ENCODE measurements at places on chromosomes 7 and 10.

- DNase-seq, result no peak
These were observed 48.3 kb downstream of the ALOX5 start for GRCh38 chr10:45422207-45422865.

DNA sequence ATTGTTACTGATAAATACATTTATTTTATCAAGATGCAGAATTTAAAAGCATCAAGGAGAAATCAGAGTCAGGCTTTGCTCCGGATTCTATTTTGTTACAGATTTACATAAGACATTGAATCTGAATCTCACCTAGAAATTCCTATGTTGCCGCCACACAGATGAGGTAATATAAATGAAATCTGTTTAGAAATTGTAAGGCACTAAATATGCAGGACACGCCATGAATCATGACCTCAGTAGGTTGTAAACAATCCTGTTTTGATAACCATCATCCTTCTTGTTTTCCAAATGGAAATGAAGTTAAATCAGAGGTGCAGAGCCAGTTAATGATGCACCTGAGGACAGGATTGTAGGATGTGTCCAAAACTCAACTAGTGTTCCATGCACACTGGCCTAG is 778.0 kb downstream of the MAGI2 start:
- no peak for DNase-seq

DNA sequence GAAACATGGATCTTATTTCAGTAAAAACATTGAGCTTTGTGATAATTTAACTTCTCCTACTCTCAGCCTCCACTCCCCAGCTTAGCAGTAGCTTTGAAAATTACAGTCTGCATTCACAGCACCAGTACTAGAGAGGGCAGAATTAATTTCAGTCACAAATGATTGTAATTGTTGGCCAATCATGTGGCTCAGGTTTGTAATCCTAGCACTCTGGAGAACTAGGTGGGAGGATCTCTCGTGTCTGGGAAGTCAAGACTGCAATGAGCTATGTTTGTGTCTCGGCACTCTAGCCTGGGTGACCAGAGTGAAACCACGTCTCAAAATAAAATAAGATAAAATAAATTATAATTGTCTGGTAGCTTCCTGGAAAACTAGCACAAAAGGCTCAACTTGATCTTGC is 620.9 kb downstream of the TNS3 start:
- no peak for DNase-seq

- peak; percentile 82 for DNase-seq
These were observed 32.0 kb downstream of the FIGNL1 start for GRCh38 chr7:50418086-50418515.

- DNase-seq, result peak; percentile 17
These were observed 45.9 kb downstream of the DOCK4 start for GRCh38 chr7:112160130-112160770.

DNA sequence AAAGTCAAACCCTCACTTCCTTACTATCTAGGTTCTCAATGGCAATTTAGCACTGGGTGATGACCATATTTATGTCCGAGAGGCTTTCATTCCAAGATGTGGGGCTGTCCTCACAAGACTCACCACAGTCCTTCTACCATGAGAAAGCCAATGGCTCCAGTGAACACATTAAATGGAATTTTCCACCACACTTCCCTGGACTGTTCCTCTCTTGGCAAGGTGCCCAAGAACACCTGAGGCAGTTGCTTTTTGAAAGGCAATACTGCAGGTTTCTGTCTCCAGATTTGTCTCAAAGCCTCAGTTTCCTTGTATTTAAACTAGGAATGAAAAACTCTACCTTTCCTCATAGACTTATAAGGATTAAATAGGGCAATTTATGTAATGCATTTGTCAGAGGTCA is 24.2 kb downstream of the AFAP1L2 start:
- no peak for DNase-seq

DNA sequence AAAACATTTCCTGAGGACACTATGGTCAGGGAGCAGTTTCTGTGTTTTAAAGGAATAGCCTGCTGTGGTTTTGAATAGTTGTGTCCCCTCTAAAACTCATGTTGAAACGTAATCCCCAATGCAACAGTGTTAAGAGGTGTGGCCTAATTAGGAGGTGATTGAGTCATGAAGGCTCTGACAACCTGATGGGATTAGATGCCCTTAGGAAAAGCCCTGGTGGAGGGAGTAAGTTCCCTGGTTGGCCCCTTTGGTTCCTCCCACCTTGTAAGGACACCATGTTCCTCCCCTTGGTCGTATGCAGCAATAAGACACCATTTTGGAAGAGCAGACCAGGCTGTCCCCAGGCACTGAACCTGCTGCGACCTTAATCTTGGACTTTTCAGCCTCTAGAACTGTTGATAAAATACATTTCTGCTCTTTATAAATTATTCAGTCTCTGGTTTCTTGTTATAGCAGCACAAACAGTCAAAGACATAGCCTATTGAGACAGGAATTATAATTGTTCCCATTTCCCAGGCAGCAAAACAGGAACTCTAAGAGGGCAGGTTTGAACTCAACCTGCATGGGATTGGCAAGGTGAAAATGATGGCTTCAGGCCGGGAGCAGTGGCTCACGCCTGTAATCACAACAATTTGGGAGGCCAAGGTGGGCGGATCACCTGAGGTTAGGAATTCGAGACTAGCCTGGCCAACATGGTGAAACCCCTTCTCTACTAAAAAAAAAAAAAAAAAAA is 20.5 kb upstream of the TNS3 start:
- no peak for DNase-seq

- no peak for DNase-seq
These were observed 116.3 kb downstream of the PLPP4 start for GRCh38 chr10:120573355-120573754.

DNA sequence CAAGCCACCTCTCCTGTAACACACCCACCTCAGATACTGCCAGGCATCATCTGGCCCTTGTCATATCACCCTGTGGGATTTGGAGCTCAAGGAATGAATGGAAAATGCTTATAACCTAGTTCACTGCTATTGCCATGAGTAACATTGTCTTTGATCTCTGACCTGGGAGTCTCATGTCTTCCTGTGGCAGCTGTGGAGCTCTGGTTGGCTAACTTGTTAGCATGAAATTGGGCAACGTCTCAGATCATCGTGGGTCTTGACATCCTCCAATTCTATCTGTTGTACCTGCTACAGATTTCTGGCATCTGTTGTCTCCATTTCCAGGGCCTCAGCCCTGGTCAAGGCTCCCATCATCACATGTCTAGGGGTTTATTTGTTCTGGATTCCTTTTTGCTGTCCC is 2.2 kb upstream of the TMEM270 start:
- DNase-seq, result no peak

- DNase-seq, result no peak
These were observed 29.1 kb downstream of the CELF2 start for GRCh38 chr10:11046776-11047160.

GRCh38 chr7:75704928-75705327 is 33.8 kb downstream of the HIP1 start:
- DNase-seq, result no peak

GRCh38 chr10:103676851-103677417 is 178.4 kb downstream of the SH3PXD2A start:
- peak; percentile 96 for DNase-seq

DNA sequence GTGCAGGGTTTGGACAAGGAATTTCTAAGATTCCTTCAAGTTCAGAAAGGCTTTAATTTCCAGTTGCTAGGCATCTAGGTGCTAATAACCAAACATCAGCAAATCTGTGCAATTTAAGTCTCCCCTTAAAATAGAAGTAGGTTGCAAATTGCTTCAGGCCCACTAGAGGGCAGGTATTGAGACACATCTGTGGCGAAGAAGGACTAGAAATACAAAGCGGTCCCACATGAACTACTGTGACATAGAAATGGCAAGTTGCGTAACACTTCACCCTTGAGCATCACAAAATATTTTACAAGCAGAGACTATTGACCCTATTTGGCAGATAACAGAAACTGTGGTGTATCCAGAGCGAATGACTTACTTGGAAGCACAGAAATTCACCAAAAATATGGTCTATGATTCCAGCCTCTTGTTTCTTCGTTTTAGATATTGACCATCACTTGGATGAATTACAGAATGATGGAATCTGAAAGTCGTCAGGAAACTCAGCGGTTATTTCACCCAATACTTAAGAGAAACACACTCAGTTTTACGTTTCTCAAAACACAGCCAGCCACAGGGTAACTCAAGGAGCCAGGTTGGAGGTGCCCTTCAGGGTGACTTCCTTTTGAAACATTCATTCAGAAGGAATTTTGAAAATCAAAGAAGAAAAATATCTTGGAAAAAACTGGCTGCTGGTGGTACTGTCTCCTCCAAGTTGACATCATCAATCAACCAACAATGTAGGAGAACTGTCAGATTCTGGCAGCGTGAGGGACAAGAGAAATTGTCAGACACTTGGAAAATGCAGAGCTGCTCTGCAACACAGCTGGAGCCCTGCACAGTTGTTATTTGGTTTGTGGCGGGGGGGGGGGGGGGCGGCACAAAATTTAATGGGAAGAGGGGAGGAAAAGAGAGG is 256.3 kb upstream of the MINDY3 start:
- DNase-seq, result peak; percentile 22

GRCh38 chr10:23079700-23080099 is 15.7 kb upstream of the MSRB2 start:
- DNase-seq, result no peak

DNA sequence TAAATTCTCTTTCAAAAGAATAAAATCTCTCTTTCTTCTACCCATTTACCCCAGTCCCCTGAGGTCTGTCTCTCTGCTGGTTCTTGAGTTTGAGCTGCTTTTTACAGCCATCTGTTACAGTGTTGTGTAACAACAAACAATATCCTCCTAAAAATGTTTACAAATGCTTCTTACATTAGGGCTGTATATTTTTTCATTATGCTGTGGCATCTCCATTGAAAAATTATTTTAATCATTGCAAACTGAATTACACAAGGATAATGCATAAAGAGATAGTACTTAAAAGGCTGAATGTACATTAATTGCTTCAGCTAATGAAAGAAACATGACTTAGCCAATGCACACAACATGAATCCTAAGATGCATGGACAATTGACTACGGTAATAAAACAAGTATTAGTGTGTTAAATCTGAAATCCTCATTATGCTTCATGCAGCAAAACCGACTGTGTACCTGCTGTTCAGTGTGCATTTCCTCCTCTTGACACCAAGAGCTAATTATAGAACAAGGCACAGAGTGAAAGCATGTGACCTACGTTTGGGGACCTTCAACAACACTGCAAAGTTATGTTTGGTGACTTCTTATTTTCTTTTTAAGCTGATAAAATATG is 181.7 kb upstream of the RHOBTB1 start:
- DNase-seq, result no peak

GRCh38 chr7:100489824-100490223 is 6.1 kb downstream of the NYAP1 start:
- DNase-seq, result peak; percentile 66

DNA sequence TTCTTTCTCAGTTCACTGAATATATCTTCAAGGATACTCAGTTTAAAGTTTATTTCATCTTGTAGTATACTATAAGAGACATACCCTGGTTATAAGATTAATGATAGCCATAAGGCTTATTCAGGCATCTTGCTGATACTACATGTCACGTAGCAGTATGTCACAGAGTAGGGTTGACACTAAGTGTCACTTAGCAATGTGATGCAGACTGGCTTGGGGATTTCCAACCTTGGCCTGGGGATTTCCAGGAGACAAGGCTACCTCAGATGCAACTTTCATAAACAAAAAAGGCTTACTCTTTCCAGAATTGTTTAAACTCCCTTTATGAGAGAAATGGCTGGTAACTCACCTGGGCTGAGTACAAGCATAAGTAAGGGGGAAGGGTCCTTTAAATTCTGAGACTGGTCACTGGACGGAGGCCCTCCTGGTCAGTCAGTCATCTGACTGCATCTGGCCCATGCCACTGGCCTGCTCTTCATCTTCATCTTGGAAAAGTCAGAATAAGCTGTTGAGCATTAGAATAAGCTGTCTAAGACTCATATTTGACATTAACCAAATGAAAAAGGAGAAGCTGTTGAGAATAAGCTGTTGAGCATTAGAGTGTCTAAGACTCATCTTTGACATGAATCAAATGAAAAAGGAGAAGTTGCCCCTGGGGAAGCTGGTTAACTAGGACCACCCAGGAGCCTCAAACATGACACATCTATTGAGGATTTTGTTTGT is 9.5 kb downstream of the SLC13A1 start:
- no peak for DNase-seq

DNA sequence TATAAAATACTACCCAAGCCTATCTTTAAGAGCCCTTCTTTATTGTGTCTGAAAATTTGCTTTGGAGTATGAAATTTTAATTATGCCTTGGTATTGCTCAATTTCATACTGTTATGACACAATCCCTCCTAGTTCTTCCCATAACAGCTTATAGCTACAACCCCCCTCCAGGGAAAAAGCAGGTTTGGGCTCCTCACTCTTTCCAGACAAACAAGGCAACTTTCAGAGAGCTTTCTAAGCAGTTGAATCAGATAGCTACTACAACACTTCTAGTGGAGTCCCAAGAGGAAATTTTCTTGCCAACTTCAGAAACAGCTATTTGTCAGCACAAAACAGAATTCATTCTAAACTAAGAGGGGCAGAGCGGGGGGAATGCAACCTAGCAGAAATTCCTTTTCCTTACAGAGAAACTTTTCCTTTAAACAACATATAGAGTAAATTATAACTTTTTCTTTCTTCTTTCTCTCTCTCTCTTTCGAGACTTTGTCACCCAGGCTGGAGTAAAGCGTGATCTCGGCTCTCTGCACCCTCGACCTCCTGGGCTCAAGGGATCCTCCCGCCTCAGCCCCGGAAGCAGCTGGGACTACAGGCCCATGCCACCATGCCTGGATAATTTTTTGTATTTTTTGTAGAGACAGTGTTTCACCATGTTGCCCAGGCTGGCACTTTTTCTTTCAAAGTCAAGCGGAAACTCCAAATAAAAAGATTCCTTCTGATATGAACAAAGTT is 26.0 kb upstream of the JMJD1C start:
- DNase-seq, result peak; percentile 93

GRCh38 chr7:103117465-103117864 is 31.4 kb downstream of the NAPEPLD start:
- DNase-seq, result no peak

DNA sequence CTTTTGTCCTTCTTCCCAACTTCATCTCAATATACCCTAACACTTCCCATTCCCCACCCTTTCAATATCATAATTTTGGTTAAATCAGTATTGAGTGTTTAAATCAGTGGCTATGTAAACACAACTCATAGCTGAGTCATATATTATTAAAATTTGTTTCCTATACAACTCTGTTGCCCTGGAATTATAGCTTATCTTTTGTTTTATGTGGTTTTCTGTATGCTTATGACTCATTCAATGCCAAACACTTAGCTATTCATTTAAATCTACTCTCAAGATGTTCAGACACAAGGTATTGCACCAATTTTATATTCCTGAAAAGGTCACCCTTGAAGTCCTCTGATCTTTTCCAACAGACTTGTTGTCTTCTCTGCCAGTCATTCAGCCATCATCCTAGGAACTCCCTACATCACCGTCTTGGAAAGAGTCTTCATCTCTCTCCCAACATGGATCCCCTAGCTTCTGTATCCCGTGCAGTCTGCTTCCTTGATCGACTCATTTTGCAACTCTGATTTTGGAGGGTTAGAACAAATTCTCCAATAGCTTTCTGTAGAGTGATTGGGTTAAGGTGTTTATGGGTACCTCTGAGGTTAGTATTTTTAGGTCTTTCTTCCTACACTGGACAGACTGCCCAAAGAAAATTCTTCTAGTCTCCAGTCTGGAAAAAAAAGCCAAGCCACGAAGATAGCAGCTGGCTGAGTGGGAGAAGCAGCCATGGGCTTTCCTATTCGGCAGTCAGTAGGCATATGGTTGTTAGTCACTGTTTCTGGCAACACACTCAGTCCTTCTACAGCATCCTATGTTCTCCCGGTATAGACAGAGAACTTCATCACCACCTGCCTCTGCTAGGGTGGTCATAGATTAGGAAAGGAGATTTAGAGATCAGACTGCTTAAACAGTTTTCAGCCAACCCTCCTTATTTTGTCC is 102.1 kb downstream of the CRPPA start:
- no peak for DNase-seq
